ENCODE measurements at places on chromosomes 7 and 10.
A peak's percentile ranks its signal among the peaks of the same experiment; 100 is the strongest.

DNA sequence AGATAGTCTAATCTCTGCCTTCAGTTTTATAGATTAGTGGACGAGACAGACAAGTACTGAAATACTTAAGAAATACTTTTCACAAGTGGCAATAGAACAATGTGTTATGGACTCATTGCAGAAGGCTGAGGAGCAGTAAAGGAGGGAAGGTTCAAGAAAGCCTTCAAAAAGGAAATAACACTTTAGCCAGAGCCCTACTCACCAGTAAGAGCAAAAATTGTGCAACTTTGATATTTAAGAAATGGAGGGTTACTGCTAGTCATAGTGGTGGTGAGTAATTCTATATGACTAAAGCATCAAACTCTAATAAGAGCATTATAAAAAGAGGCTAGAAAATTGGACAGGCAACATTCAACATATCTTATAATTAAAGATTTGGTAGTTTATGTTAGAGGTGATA lies 28.8 kb downstream of the PTPN12 start:
- DNase-seq: no peak

- DNase-seq: no peak
These were observed 85.8 kb downstream of the PAXIP1 start for GRCh38 chr7:154916856-154917807.

DNA sequence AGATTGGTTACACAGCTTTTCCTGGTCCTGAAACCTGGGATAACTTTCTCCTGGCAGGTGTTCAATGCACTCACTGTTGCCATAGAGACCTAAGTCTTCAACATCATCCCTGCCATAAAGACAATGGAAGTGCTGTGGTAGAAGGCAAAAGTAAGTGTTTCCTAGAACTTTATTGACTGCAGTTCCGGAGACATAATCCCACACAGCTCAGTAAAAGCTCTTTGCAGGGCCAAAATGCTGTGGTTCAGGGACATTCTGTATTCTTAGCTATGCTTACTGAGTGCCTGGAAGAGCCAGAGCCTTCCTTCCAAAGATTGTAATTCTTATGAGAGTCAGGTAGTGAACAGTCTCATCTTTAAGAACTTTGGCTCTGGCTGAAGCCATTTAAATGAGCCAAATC lies 5.3 kb downstream of the WIPF3 start:
- DNase-seq: no peak

DNA sequence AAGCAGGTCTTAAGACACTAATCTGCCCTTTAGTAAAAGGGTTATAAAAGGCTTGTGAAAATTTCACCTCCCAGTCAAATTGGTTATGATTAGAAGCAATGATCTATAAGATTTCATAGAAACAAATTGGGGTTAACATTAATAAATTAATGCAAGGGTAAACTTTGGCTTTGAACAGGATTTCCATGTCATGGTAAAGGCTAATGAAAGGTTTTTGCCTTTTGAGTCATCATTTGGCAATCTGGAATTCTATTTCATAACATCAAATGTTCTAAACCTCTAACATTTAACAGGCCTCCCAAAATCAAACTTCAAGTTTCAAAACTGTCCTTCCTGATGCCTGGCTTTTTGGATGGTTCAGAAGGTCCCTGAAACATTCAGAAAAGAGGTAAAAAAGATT lies 62.4 kb downstream of the COA1 start:
- DNase-seq: no peak

DNA sequence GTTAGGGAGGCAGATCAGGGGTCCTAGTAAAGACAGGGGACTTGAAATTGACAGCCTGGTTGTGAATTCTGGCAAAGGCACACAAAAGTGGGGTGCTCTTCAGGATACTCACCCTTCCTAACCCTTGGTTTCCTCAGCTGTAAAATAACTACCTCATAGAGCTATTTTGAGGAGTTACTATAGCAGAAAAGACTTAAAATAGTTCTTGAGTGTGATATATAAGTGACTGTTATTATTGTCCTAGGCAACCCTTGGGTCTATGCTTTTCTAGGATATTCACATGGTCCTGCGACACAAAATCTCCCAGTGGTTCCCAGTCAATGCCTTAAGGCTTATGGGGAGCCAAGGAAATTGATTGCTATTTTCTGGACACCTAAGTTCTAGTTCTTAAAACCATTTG lies 98.1 kb upstream of the NAMPT start:
- DNase-seq: no peak

- no peak for DNase-seq
These were observed 622.4 kb downstream of the NRG3 start for GRCh38 chr10:82497439-82497838.

- DNase-seq: no peak
These were observed 10.9 kb downstream of the GPR141 start for GRCh38 chr7:37694208-37695094.

DNA sequence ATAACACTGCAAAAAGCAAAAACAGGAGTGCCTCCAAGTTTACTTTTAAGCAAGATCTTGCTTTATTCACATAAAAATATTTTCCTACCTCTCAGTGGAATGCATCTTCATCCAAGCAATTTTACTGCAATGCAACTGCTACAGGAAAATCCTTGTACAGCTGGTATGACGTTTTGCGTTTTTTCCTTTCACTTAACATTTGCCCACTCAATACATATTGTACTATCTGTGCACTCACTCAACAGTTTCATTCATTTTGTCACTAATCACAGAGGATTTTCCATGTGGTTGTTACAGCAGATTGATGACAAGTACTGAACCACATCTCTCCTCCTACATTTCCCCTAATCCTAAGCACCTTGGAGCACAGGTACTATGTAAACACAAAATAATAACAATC lies 222.0 kb upstream of the IMMP2L start:
- no peak for DNase-seq

DNA sequence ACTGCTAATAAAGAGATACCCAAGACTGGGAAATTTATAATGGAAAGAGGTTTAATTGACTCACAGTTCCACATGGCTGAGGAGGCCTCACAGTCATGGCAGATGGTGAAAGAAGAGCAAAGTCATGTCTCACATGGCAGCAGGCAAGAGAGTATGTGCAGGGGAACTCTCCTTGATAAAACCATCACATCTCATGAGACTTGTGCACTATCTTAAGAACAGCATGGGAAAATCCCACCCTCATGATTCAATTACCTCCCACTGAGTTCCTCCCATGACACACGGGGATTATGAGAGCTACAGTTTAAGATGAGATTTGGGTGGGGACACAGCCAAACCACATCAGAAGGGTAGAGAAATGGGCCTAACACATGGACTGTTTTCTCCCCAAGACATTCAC lies 156.3 kb downstream of the CCDC71L start:
- no peak for DNase-seq

- no peak for DNase-seq
These were observed 57.6 kb upstream of the MDFIC start for GRCh38 chr7:114864278-114864677.

- DNase-seq: no peak
These were observed 16.9 kb downstream of the ZNF713 start for GRCh38 chr7:55903985-55904759.

GRCh38 chr7:128725531-128725930 lies 13.6 kb upstream of the CALU start:
- no peak for DNase-seq

DNA sequence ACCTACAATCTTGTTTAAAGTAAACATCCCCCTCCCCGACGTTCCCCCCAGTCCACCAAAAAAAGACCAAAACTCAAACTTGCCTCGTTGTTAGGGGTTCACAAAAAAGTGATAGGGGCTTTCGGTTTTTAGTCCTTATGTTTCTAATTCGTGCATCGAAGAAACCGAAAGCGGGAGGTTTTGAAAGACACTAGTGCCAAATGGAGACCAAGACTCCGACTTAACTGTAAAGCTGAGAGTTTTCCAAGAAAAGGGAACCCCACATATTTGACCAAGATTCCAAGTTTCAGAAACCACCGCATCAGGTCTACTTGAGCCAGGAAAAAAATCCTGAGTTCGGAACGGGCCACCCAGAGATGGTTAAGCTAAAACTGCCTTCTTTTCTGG lies 534 bp downstream of the PSMA2 start:
- DNase-seq: no peak

- no peak for DNase-seq
These were observed 13.9 kb upstream of the HSPA12A start for GRCh38 chr10:116756277-116756676.

DNA sequence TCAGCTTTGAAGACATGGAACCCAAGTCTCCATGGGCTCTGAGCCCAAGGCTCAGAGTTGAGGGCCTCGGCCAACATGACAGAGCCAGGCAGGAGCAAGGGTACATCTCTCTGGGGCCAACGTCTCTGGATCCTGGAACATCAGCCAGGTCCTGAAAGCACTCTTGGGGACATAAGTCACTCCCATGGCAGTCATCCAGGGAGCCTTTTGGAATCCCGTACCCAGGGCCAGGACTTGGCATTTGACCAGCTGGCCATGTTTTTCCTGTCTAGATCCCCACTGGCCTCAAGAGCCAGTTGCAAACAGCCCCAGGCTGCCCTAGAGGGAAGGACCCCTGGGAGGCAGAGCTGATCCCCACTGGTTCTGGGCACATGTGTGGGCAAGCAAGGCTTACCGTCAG lies 4.3 kb upstream of the CXCL12 start:
- DNase-seq: no peak

DNA sequence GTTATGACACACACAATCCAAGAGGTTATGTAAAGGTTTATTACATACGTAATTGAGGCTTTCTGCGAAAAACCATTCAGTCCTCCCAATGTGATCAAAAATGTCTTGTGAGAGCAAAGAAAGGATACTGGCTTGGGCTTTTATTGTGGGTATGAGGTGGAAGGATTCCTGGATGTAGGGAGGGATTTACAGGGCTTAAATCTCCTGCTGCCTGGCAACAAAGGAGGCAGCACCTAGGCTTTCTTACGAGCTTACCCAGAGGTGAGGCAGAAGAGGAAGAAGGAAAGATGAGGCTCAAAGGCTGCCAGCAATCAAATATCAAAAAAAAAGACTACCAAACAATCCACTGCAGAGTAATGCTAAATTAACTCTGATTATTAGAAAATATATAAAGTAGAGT lies 1149.5 kb upstream of the POT1 start:
- DNase-seq: no peak

DNA sequence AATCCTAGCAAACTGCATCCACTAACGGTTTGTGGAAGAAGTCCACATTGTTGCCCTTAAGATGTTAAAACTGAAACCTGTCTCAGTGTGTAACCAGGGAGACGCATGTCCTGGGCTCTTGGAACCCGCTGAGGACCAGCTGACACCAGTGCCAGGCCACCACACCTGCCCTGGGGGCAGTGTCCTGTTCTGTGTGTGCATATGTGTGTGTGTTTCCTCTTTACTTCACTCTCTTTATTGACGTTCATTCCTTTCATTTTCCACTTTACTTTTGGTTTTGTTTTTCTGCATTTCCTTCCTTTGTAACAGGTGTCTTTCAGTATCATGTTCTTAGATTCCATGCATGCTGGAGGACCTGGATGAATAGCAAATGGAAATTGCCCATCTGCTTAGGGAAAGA lies 83.8 kb downstream of the TEX36 start:
- DNase-seq: no peak

GRCh38 chr7:23907012-23907411 lies 197.0 kb downstream of the STK31 start:
- DNase-seq: no peak

- no peak for DNase-seq
These were observed 224.7 kb downstream of the HECW1 start for GRCh38 chr7:43337191-43337590.

DNA sequence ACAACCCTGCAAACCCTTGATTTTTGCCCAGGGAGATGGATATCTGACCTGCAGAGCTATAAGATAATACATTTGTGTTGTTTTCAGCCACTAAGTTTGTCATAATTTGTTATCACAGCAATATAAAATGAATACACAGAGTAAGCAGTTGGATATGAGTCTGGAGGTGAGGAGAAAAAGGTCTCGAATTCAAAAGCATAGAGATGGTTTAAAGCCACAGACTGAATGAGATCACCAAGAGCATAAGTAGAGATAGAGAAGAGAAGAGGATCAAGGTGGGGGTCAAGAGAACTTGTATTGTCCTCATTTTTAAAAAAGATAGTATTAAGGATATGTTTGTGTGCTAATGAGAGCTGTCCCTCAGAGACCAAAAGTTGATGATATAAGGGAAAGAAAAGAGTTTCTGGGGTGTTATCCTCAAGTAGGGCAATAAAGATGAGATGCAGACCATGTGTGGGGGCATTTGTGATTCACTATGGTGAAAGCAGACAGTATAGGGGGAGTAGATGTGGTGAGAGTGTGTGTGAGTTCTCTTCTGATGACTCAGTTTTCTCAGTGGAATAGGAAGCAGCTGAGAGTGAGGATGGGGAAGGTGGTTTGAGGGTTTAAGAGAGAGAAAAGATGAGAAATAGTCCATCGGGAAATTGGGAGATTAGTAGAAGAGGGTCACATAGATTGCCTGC lies 25.8 kb upstream of the PCGF5 start:
- no peak for DNase-seq

DNA sequence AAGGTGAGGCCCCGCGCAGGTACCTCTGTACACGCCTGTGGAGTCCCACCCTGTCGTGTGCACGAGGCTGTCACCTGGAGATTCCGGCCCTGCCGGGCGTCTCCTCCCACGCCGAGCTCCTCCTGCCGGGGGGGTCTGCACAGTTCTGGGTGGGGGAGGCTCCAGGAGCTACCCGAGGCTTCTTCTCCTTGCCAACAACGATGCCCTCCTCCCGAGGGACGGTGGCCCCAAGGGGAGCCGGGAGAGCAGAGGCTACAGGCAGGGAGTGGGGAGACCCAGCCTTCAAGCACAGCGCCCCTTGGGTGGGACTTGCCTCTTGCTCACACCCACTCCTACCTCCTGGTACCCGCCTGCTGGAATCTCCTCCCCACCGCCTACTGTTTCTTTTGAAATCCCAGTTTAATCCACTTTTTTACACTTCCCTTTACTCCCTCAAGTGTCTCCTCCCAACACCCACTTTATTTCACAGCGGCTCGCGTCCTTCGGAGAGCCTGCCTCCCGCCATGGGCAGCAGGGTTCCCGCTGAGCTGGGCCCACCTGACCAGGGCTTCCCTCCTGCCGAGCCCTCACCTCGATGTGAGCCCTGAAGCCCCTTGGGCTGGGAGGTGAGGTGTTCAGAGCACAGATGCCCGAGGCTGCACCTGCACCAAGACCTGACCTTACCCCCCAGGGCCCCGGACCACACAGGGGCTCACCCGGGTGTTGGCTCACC lies 338.1 kb downstream of the DNAJB6 start:
- DNase-seq: no peak

DNA sequence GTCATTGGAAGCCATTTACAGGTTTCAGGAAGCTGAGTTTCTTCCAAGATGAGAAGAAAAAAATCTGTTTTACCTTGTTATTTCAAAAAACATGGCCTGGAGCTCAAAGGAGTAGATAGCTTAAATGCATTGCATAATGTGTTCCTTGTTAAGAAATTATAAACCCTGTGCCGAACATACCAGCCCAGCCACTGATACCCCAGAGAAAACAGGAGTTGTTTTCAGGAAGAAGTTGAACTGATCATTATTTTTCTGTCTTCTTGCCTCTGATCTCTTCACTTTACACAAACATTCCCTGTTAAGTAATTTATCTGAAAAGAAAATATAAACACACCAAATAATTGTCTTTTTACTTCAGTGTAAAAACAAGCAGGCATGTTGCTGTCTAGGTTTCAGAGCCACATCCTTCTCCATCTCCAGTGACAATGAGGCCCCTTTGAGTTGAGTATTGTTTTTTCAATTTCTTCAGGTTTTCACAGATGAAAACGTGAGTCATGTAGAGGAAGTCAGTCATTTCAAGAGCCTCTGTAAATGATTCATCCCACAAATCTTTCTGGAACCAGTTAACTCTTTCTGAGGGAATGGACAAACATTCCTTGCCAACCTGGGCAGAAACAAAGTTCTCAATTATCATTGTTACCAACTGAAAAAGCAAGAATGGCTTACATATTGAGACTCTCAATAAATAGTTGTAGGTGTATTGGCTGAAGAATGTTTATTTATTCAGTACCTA lies 244.2 kb downstream of the IPMK start:
- DNase-seq: peak; percentile 23
